ENCODE measurements at places on chromosomes 3 and 15.

- DNase-seq = no peak
These were observed 28.1 kb downstream of the HLTF start for GRCh38 chr3:149058198-149058597.

- DNase-seq = no peak
These were observed 21.2 kb upstream of the SHC4 start for GRCh38 chr15:48984811-48985352.

DNA sequence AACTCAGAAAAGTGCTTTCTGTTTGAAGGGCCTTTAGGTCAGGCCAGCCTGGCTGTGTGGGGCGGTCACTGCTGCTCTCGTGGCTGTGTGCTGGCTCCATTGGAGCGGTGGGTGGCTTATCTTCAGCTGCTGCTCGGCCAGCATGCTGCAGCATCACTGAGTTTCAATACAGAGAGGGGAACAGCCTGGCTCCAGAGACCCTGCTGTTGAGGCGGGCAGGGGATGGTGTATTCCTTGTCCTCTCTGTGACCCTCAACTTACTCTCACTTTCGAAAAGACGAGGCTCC lies 248.5 kb upstream of the ONECUT1 start:
- DNase-seq = no peak

DNA sequence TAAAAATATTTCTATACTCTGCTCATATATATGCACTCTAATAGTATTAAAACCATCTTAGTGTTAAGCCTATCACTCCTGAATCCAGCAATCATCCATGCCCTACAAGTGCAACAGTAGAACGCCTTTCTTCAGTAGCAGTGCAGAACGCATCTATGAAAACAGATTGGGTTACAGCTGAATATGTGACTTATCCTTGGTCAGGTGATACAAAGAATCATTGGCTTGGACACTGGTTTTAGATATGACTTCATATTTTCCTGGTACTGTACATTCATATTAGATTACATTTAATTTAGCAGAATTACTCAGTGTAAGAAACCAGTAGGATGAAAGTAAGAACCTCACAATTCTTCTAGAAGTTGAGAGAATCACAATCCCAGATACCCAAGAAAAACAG lies 43.3 kb downstream of the ZNF106 start:
- no peak for DNase-seq

DNA sequence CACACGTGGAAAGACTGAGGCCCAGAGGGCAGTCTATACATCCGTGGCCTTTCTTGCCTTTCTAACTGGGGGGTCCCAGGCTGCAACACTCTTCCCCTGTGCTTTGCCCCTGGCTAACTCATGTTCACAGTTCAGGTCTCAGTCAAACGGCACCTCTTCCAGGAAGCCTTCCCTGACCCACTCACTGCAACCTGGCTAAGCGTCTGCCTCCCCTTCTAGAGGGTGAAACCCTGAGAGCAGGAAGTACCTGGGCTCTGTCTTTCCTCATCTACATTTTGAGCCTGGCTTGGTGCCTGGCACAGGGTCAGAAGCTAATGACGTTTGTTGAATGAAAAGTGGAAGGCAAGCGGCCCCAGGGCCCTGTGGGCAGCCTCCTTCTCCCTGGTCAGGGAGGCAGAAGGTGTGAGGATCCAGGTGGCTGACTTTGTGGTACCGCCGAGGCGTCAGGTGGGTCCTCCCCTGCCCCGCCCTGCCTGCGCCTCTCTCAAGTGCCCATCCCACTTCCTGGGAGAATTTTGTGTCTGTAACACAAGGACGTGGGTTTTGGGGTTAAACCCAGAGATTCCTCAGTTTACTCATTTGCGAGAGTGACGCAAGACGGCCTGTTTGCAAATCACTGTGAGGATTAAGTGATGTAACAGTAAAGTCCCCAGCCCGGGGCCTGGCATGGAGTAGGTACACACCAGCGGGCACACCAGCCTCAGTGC lies 32.1 kb downstream of the DNASE1L3 start:
- DNase-seq = no peak

GRCh38 chr15:70242951-70243685 lies 145.4 kb upstream of the TLE3 start:
- DNase-seq = no peak

GRCh38 chr15:56602253-56602652 lies 131.1 kb downstream of the ZNF280D start:
- DNase-seq = no peak

DNA sequence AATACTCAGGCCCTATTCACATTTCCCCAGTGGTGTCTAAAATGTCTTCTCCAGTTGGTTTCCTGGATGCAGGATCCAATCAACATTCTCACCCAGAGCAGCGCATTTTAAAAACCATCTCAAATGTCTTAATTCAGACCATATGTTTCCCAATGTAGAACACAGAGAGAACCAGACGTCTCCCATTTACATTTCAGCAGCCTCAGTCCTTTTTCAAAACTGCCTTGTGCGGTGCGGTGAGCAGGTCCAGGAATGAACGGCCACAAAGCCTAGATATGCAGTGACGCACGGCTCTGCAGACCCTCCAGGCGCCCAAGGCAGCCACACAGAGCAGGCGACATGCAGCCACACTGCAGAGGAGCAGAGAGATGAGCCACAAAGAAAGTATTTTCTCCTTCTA lies 66.1 kb upstream of the MEX3B start:
- DNase-seq = no peak

- no peak for DNase-seq
These were observed 54.4 kb upstream of the THUMPD3 start for GRCh38 chr3:9308298-9308990.

Measured in NCI-H510A (cell line).